ENCODE measurements at places on chromosomes 7 and 10.

GRCh38 chr7:39464350-39465054 lies 101.7 kb upstream of the YAE1 start:
- DNase-seq = no peak

GRCh38 chr7:116455009-116455408 lies 44.5 kb upstream of the CAV2 start:
- DNase-seq = no peak

DNA sequence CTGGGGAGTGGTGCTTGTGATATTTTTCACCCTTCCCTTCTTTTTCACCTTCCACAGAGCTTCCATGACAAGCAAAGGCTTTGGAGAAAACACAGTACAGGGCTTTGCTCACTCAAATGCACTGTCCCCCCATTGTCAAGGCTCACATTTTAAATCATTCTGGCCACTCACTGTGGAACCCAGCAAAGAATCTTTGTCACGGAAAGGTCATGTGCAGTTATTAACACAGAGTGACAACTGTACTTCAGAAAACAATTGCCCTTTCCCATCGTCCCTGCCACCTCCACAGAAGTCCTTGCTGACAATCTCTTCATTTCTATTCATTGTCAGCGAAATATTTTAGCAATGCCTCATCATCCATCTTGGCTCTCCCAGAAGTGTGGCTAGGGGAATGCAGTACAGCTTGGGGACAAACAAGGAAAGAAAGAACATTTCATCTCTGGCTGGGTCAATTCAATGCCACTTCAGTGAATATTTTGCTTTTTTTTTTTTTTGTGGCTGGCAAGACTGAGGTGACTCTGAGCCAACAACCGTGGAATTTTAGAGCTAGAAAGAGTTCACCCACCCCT lies 851.0 kb downstream of the KCNMA1 start:
- no peak for DNase-seq

- no peak for DNase-seq
Observed at GRCh38 chr7:13797545-13797944, 191.9 kb downstream of the ETV1 start.

DNA sequence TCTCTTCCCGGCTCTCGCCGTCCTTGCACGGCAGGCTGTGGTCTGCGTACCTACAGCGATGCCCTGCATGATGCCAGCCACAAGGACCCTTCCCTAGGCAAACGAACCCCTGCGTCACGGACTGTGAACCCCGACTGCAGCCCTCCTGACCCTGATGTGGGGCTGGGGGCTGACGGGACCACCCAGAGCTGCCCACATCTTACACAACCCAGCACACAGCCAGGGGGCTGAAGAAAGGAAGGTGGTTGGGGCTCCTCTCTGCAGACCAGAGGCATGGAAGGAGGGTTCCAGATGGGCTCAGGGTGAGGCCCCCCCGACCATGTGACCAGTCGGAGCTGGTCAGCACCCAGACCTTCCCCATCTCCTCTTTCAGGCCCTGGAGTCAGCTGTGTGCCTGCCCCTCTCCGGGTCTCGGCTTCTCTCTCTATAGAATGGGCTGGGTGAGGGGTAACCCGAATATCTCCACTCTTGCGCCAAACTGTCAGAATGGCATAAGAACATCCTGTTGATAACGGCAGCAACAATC lies 41.4 kb downstream of the EBF3 start:
- no peak for DNase-seq

DNA sequence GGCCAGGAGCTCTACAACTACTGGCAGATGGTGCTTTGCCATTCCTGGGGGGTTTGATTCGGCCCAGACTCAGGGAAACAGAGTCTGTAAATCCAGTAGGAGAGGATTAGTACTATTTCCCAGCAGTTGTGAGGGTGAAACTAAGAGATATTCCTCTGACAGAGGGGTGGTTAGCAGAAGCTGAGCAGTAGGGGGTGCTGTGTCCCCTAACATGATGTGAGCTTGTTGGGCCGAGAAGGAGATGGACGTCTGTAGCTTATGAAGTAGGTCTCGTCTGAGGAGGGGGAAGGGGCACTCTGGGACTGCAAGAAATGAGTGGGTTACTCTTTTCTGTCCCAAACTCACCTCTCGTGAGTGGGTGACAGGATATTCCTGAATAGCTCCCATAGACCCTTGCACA lies 179.2 kb upstream of the MBL2 start:
- no peak for DNase-seq

DNA sequence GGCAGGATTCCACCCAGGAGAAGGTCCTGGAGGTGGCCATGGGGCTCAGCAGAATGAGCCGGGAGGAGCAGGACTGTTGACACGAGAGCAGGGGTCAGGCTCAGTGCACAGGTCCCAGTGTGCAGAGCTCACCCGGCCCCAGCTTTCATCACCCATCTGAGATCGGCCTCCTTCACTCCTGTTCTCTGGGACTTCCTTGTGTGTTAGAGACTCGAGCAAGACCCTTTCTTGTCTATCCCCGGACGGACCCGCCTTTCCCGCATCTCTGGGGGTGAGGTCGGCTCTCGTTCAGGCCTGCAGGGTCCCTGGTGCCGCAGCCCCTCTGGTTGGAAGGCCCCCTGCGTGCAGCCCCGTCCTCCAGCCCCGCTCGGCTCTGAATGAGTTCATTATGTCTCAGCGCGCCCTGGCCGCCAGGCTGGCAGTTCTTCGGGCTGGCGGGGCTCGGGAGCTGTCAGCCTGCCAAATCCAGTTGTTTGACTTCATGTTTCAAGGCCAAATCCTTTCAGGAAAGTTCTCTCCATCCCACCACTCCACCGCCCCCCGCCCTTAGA lies 127.9 kb downstream of the LHPP start:
- no peak for DNase-seq

- DNase-seq = no peak
Observed at GRCh38 chr7:29326864-29327263, 132.3 kb downstream of the CHN2 start.

- DNase-seq = no peak
Observed at GRCh38 chr10:52283174-52283573, 30.9 kb upstream of the DKK1 start.

- DNase-seq = no peak
Observed at GRCh38 chr10:70367195-70367796, 15.1 kb downstream of the LRRC20 start.

DNA sequence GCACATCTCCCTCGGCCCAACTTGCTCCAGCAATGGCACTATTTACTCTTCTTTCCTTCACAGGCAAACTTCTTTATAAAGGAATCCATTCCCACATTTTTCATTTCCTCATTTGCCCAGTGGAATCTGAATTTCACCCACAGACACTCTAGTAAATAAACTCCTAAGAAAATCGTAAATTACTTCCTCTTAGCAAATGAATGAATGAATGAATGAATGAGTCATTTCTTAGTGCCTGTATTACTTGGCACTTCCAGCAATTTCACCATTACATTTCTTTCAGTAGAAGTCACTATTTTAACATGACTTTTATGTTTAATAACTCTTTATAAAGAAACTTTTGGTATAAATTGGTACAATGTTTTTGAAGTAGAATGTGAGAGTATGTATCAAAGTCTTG lies 55.7 kb downstream of the DDC start:
- DNase-seq = no peak

DNA sequence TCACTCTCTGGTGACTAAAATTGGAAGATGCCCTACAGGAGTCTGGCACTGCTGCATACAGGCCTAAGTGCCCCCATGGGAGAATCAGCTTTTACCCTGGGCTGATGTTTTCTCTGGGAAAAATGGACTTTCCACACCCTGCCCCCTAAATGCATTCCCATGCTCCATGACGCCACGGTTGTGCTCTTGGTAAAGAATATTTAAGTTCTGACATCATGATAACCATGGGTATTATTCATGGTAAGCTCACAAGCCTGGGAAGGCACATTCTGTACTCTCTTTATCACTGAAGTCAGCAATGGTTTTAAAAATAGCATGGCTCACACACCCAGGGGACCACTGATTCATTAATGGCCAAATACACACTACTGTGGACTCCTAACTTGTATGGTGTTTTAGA lies 43.4 kb downstream of the HIPK2 start:
- no peak for DNase-seq

DNA sequence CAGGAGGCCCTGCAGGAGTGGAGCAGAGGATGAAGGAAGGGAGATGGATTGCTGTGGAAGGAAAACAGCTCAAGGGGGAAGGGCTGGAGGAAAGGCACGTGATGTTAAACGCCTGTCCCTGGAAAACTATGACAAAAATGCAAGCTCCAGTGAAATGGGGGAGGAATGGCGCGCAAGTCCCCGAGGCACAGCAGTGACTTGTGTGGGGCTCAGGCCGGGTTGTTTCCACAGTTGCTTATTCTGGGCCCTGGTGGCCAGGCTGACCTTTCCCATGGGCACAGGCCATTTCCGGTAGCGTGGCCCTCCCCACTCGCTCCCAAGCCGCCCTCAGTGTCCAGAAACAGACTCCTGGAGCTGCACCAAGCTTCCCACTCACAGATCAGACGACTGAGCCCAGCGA lies 68.1 kb upstream of the PDGFA start:
- no peak for DNase-seq

GRCh38 chr10:24132741-24133140 lies 76.2 kb upstream of the KIAA1217 start:
- DNase-seq = no peak

DNA sequence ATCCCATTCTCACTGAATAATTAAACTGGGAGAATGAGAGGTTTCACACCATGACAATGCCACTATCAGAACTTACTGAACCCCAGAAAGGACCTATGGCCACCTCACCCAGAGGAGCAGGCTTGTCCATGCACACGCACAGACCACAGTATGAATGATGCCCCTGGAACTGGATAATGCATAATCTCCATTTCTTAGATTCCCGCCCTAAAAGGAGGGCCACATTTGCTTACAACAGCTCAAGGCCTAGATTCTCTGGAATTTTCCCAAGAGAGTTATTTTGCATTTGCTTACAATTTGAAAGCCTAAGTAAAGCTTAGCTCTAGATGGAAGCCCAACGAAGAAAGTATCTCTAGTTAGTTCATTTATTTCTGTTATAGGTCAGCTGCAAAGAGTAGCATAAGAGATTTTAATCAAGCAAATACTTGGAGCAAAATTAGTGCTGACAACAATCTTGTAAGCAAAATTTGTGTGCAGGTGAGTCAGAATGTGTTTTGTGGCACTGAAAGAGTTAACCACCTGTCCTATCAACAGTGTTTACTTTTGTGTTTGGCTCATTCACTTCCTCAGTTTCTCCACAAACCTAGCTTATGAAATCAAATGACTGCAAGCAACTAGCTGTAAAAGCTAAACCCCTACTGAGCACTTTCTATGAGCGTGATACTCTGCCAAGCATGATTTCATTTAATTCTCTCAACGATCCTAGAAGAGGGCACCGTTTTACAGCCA lies 32.1 kb downstream of the ELMO1 start:
- no peak for DNase-seq

DNA sequence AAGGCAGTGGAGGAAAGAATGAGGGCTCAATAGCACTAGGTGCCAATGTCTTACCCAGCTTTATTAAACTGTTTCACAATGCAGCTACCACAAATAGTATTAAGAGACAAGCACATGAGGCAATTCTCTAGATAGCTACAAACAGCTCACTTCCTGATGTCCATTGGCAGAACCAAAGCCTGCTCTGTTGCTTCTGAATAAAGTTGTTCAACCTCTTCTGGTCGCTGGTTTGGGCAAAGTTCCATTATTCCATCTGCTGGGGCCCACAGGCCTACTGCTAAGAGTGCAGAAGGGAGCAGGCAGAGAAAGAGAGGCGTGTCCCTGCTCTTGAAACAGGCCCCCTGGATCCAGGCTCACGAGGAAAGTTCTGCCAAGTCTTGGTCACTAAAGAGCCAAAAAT lies 173.9 kb downstream of the ZNF438 start:
- no peak for DNase-seq

GRCh38 chr10:110815354-110816004 lies 56.2 kb upstream of the PDCD4 start:
- DNase-seq = no peak

All from right renal pelvis (tissue), 4 donors.